ENCODE measurements at places on chromosomes 7 and 10.

- no peak for DNase-seq
These were observed 171.9 kb upstream of the LRRN3 start for GRCh38 chr7:110918949-110919548.

DNA sequence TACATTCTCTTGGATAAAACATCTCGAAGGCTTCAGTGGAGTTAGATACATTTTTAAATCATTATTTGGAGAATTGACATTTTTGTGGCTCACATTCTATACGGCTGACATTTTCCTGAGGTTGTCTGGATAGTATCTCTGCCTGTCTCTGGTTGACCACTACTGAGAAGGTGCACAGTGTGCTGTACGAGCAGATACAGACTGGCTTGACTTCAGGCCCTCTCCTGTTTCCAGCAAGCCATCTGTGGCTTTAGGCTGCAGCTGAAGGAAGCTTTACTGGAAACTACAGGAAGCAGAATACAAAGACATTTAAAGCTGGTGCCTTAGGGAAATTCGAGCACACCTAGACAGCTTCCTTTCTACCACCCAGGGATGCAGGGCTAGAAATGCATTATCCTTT is 39.3 kb upstream of the RSU1 start:
- DNase-seq, result no peak

- no peak for DNase-seq
These were observed 357.0 kb downstream of the LRRTM3 start for GRCh38 chr10:67282871-67283270.

DNA sequence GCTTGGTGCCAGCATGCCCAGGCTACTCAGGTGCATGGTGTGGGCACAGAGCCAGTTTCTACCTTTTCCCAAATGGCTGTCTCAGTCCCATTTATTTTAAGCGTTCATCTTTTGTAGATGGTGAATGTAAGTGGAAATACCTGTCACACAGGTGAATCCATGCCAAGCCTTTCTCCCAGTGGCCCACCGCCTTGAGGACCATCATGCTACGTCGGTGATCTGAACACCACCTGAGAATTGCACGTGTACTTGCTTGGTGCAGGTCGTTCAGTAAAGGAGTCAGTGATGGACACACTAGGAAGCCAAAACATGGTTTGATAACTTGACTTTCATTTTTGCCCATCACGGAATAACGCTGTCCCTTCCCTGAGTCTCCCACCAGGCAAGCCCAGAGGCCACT is 666.7 kb upstream of the FOXK1 start:
- DNase-seq, result no peak

GRCh38 chr7:24576171-24577025 is 3.1 kb downstream of the PALS2 start:
- peak; percentile 86 for DNase-seq

GRCh38 chr7:140059273-140060242 is 3.2 kb downstream of the PARP12 start:
- DNase-seq, result peak; percentile 43

GRCh38 chr7:23907012-23907411 is 197.0 kb downstream of the STK31 start:
- no peak for DNase-seq
